ENCODE measurements at places on chromosomes 5 and 9. TPM values are rescaled to one million over a fixed set of nuclear protein-coding genes. Genes with fewer than 3 reads are reported as not detected.

The OGN gene
- not detected for total RNA-seq

The ANKRD18A gene
- total RNA-seq: 5.6 TPM

The FASTKD3 gene
- total RNA-seq: 7.5 TPM

The CTNND2 gene
- not detected for total RNA-seq

The ACTBL2 gene
- 0.16 TPM for total RNA-seq

The PCDHA10 gene
- total RNA-seq: 0.08 TPM

The THOC3 gene
- total RNA-seq: 91.2 TPM

The FAM221B gene
- total RNA-seq: not detected

The TCERG1 gene
- 53.8 TPM for total RNA-seq

The PCDHA2 gene
- total RNA-seq: not detected

The CNTNAP3B gene
- 38.0 TPM for total RNA-seq

The PLCXD3 gene
- total RNA-seq: not detected

The ALDOB gene
- total RNA-seq: not detected

The FCN1 gene
- total RNA-seq: not detected

The DNAJC18 gene
- total RNA-seq: 12.9 TPM

The FAM114A2 gene
- total RNA-seq: 23.5 TPM

The DMRT3 gene
- total RNA-seq: not detected

The PCA3 gene
- not detected for total RNA-seq

The SPACA9 gene
- 7.3 TPM for total RNA-seq

The MEF2C gene
- 1.3 TPM for total RNA-seq

The CATSPER3 gene
- total RNA-seq: not detected

The TXNDC8 gene
- not detected for total RNA-seq

The COL23A1 gene
- 0.33 TPM for total RNA-seq

All from mammary epithelial cell (primary cell).